Left ventricle myocardium inferior (tissue), 1 donor: ENCODE measurements at places on chromosomes 11 and 22. TPM values are rescaled to one million over a fixed set of nuclear protein-coding genes. Genes with fewer than 3 reads are reported as not detected.

CCDC116 gene
- 0.11 TPM for total RNA-seq

AP1B1 gene
- total RNA-seq: 28.2 TPM

LARGE2 gene
- total RNA-seq: not detected

RANGAP1 gene
- total RNA-seq: 36.4 TPM

TYMP gene
- 11.6 TPM for total RNA-seq

ANKK1 gene
- not detected for total RNA-seq

PANX3 gene
- not detected for total RNA-seq

LDHAL6A gene
- not detected for total RNA-seq

APOL6 gene
- 4.8 TPM for total RNA-seq

DNA sequence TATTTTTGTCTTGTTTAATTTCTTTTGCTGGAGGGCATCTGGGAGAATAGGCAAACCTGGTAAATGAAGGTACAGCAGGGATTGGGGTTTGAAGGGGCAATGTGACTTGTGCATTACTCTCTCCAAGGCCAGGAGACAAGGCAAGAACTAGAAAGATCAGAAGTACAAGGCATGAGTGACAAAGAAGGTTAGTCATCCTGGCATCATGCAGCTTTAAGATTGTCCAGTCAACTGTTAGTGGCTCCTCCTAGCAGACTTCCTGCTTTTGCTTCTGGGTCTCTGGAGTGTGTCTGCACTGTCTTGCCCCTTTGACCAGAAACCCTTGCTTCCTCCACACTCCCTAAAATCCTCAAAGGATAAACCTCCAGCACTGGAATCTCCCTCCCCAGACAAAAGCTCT is 27.2 kb upstream of the GLYATL1 start:
- DNase-seq: no peak

DNA sequence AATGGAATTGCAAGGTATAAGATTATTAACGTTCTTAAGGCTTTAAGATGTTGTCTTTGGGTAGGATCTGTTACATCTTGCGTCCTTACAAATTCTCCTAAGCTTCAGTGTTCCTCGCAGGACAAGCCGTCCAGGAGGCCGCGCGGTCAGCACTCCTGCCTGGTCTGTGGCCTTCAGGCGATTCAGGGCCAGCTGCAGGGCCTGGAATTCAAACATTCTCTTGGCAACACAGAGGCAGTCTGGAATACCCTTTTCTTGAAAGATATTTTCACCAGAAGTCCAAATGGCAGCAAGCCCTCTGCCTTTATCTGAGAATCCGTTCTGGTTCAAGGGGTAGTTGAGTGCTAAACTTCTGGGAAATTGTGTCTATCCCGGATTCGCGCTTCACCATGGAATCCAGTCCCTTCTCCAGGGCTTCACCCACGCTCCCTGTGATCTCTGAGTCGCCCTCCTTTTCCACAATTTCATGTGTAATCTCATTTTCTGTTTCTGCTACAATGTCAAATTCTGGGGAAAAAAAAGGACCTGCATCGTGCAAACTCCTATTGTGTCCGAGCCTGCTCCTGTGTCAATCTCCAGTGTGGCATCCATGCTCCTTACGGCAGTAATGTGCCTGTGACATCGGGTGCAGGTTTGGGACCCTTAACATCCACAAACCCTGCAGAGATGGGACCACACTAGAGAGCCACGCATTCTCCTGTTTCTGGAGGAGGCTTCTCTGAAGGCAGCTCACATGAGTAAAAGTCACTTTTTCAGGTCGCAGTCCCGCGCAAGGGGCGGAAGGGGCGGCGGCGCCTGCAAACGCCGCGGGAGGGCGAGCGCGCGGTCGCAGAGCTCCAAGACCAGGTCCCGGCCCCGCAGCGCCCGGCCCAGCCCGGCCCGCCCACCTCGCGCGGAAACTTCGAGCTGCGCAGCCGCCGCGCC is 25.4 kb upstream of the SORL1 start:
- peak; percentile 57 for DNase-seq

GRCh38 chr11:86180851-86181250 is 63.7 kb upstream of the EED start:
- no peak for DNase-seq

GRCh38 chr11:83064011-83064410 is 7.7 kb downstream of the RAB30 start:
- no peak for DNase-seq

DNA sequence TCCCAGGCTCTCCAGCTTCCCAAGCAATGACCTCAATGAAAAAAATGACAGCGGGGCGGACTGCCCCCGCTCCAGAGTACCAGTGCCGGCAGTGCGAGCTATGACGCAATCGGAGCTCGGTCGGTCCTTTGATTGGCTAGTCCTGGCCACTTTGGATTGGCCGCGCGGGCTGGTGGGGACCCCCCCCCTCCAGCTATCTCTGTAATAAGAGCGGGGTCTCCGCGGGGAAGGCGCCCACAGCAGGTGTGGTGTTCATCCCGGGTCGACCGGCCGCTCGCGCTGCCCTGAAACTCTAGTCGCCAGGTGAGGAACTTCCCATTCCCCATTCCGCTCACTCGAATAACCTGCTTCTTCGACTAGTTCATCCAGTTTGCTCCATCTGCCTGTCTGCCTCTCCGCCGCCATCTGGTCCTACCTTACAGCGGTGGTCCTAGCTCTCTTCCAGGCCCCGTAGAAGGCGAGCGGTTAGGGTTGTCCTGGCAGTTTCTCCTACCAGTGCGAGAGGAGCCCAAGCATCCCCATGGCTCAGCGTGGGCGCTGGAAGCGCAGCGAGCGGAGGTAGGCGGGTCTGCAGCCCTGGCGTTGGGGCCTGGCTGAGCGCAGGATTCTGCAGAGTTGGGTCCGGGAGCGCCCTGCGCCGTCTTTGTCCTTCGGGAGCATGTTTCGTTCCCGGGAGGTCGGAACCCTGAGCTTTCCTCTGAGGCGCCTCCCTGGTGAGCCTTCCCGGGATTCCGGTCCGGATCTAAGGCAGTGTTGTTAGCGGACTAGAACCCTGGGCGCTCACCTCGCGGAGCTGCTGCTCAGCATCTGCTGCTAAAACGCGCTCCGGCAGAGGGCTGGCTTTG is at the start of gene CALCB:
CALCB (plus strand) TSS at position 233 of the 845 bp plus-strand sequence. CDS start 1,126 bp downstream, outside the sequence.
- no peak for DNase-seq

- DNase-seq: no peak
Measured at GRCh38 chr22:17841836-17842235, 67.6 kb upstream of the BID start.

- no peak for DNase-seq
Measured at GRCh38 chr22:44765571-44766285, 13.4 kb downstream of the ARHGAP8 start.

- DNase-seq: no peak
Measured at GRCh38 chr11:111185266-111185665, 60.3 kb upstream of the POU2AF2 start.

DNA sequence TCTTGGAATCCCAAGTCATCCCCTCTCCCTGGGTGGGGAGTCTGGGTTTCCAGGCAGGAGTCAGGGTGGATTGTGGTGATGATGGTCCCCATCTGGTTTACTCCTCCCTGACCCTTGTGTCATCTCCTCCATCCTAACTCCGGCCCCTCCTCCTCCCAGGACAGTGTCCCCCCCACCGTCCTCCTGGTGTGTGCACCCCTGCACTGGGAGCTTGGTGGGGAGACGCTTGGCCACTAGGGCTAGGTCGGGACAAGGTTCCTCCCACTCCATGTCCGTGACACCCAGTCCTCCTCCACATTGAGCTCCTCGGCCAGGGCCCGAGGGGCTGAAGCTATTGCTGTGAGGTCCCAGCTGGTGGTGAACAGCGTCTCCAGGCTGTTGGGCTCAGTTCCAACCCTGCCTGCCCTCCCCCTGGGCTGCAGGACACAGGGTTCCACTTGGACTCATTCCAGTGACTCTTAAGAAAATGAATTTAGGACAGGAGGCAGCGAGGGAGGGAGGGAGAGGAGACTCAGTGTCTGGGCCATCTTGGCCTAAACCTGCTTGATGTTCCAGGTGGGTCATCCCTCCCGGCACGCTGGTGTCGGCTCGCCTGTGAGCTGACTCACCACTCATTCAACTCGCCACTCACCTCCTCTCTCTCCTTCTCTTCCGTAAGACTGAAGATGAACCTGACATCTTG is 433.2 kb downstream of the TBC1D22A start:
- no peak for DNase-seq

- DNase-seq: no peak
Measured at GRCh38 chr11:92632495-92632894, 337.0 kb upstream of the MTNR1B start.

GRCh38 chr11:128342511-128343134 is 244.7 kb downstream of the ETS1 start:
- DNase-seq: peak; percentile 38

GRCh38 chr11:43969543-43969942 is 27.1 kb downstream of the C11orf96 start:
- peak; percentile 55 for DNase-seq

GRCh38 chr22:50118557-50119168 is 28.9 kb downstream of the MOV10L1 start:
- no peak for DNase-seq

- DNase-seq: no peak
Measured at GRCh38 chr11:108601150-108601549, 7.6 kb upstream of the EXPH5 start.
